ENCODE measurements at places on chromosomes 4 and X.
A peak's percentile ranks its signal among the peaks of the same experiment; 100 is the strongest.

- no peak for DNase-seq
Measured at GRCh38 chrX:68420559-68420958, 12.7 kb downstream of the OPHN1 start.

DNA sequence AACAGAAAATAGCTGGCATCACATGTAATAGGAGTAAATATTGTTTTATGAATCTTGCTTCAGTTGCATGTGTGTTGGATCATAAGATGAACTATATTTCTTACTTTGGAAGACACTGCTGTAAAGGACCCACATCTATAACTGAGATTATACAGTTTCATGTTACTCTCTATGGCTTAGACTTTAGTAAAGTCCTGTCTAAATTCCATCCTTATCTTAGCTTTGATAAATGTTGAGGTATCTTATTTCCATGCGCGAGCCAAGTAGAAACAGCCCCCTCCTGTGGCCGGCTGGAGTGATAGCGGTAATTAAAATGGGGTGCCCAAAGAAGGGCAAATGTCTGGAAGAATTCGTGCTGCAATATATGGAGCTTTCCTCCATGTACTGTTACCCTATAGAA, 43.0 kb downstream of the CCDC158 start:
- no peak for DNase-seq

GRCh38 chr4:102574317-102574716, 73.2 kb downstream of the NFKB1 start:
- DNase-seq: no peak

DNA sequence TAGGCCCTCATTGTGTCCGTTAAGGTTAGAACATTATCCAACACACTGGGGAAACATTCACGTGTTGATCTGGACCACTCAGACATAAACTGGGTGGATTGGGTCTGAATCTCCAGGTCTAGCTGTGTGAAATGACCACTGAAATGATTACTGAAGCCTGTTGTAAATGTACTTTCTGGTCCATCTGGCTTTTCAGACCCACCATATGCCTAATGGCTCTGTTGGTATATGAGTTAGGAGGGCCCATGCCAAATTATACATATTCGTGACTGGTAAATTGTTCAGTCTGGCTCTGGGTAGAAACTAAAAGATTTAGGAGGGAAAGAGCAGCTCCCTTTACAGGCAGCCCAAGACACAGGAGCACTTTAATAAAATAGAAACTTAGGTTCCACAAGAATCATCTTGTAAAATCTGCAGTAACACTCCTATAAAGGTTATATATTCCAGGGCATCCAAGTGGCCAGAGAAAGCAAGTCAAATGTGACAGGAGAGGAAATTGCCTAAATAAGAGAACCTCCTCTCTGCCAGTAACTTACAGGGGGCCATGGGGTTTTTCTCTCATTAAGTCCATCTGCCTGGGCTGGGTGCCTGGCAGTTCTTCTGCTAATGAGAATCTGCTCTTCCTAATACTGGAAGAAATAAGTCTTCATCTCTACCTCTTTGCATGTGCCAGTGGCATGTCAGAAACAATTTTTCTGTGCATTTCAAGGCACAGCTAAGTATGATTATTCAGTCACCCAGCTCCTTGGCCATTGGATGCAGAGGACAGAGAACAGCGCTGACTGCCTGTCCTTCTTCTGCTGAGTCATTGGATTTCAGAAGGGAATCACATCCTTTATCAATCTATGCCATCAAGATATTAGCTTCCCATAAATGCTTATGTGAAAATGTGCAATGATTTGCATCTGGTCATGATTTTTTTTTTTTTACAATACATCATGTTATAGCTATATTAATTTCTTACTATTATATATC, 112.6 kb downstream of the GLRA2 start:
- DNase-seq: no peak

DNA sequence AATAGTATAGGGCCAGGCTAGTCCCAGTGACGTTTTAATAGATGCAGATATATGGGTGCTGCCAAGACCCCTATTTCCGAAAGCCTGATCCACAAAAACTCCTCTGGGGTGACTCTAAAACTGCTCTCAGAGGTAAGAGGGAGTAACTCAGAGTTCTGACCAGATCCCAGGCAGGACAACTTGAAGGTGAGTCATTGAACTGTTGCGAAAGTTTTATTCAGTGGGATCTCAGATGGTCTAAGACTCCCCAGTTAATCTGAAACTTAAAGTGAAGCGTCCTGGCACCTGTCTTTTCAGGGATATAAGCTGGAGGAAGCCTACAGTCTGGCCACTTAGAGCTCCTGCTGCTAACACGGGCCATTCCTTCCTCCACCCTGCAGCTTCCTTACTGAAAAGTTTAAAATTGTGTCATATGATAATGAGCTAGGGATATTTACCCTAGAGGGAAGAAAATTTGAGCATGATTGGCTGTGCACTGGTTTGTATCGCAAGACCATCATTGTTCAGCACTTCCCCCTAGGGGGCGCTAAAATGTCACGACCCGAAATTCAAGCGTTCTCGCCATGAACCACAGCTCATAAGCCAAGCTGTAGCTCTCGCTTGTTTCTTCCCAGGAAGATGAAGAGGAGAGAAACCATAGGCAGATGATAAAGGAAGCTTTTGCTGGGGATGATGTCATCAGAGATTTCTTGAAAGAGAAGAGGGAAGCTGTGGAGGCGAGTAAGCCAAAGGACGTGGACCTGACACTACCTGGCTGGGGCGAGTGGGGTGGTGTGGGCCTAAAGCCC, 19.5 kb downstream of the UTP14A start:
- peak; percentile 74 for DNase-seq

- no peak for DNase-seq
Measured at GRCh38 chr4:8228319-8229250, 29.5 kb downstream of the SH3TC1 start.

- no peak for DNase-seq
Measured at GRCh38 chr4:139740121-139740520, 74.5 kb downstream of the MGST2 start.

- DNase-seq: no peak
Measured at GRCh38 chr4:176558661-176559060, 234.1 kb downstream of the VEGFC start.

DNA sequence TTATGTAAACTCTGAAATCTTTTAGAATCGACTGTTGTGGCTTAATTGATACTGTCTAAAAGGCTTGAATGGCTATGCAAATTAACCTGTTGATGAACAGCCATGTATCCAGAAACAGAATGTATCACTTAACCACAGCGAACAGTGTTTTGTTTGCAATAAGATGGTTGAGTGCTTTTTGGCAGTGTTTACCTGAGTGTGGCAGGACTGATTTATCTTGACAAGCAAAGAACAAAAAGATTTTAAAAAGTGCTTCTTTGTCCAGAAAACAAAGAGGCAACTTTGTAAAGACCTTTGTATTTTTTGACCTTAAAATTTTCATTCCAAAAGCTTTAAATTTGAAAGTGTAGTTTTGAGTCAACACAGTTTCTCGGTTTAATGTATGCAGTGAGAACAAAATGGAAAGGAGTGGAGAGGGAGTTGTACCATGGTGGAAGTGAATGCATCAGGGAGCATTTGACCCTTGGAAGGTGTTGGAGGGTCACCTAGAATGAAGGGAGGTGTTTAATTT, 18.0 kb downstream of the ARHGAP10 start:
- no peak for DNase-seq

DNA sequence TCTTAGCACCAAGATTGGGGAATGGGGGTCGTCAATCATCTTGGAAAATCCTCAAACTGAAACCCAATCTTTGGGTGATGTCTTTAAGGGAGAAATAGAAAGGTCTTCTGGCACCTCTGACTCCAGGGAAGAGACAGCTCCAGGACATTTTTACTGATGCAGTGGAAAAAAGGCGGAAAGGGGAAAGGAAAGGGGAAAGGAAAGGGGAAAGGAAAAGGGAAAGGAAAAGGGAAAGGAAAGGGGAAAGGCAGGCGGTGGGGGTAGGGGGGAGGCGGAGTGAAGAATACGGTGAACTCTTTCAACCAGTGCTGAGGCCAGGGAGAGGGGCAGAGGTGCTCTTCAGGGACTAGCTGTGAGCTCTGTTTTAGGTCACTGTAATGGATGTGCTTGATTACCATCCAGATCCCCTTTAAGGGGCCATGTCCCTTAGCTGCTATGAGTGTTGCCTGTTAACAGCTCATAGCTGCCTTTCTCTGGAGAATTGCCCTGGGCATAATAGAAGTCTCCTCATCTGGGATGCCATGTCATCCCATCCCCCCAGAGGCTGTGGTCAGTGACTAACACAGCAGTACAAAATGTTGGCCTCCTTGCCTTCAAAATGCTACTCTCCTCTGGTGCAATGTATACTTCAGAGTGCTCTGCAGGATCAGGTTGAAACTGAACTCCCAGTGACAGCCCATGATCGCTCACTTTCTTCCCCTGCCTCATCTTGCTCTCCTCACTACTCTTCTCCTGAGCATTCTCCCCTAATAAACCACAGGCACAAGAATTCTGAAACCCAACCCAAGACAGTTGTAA, 92.4 kb upstream of the AP1S2 start:
- DNase-seq: no peak

DNA sequence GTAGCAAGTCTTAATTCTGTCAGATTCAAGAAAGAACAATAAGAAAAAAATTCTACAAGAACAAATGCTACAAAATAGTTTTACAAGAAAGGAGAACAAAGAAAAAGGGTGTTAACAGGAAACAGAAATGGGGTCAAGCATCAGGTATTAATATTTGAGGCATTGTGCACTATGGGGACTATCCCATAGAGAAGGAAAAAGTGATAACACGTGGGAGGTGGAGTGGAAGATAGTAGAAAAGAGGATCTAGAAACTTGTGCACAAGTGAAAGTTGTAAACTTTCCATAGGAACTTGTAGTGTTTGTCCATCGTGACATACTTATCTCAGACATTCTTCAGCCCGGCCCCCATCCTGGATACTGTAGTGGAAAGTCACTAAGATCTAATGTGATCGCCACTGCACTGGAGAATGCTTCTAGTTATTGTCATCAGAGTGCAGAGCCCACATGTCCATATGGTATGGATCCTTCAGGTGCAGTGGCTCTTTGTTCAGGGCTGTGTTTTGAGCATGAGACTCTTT, 15.4 kb upstream of the NFXL1 start:
- no peak for DNase-seq

GRCh38 chr4:132818091-132818490, 331.0 kb upstream of the PCDH10 start:
- DNase-seq: no peak

DNA sequence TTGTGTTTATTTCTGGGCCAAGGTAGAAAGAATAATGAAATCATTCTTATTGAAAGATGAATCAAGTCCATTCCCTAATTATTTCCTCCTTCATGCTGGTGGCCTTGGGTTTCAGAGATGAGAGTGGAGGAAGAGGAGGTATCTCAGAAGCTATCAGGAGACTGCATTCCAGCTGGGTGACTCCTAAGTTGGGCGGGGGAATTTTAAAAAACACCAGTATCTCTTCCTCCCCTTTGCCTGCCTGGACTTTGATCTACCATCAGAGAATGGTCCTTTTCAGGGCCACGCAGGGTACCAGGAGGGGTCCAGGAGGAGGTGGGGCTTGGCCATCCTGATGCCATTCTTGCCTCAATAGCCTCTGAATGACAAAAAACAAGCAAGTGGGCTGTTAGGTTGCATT, 104.4 kb downstream of the ASMT start:
- no peak for DNase-seq

DNA sequence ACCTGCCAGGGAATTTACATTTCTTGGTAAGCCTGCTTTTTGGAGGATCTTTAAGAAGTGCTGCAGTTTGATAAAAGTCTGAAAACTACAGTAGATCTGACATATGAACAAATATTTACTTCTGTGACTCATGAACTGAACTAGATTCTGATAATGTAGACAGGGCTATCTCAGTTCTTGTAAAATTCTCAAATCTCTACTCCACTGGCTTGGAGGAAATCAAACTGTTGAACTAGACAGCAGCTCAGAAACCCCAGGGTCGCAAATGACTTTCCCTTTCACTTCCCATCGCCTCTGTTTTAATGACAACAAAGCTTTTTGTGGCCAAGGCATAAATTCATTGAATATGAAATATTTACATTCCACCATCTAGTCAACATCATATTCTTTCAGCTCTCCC, 15.4 kb upstream of the OCIAD1 start:
- no peak for DNase-seq

DNA sequence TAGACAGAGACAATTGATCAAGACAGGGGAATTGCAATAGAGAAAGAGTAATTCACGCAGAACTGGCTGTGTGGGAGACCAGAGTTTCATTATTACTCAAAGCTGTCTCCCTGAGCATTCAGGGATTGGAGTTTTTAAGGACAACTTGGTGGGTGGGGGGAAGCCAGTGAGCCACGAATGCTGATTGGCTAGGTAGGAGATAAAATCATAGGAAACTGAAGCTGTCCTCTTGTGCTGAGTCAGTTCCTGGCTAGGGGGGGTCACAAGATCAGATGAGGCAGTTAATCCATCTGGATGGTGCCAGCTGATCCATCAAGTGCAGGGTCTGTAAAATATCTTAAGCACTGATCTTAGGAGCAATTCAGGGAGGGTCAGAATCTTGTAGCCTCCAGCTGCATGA, 358.6 kb downstream of the GPM6A start:
- DNase-seq: peak; percentile 68

DNA sequence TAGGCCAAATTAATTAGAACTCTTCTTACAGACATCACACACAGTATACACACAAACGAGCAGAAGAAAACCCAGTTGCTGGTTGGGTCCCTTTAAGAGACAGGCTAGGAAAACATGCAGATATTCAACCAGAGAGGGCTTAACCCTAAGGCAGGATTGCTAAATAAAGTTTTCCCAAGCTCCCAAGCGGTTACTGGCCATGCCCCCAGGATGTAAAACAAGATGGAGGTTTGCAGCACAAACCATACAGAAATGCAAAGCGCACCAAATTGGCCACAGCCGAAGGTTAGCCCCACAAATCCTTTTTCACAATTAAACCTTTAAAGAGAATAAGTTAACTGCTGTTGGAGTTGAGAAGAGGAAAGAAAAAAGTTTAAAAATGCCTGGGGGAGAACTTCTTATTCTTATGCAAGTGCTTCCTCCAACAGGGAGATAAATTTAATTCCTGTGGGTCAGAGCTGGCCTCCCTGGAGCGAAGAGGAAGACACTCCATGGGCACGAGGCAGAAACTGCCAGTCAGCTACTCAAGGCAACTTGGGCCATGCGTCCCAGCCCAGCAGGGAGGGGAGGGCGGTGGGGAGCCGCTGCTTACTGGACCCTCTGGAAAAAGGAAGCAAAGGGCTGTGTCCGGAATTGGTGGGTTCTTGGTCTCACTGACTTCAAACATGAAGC, 167.6 kb upstream of the ARSJ start:
- no peak for DNase-seq

GRCh38 chr4:138981930-138982390, 33.6 kb upstream of the NOCT start:
- no peak for DNase-seq

- no peak for DNase-seq
Measured at GRCh38 chr4:160009656-160010493, 907.0 kb downstream of the RAPGEF2 start.

DNA sequence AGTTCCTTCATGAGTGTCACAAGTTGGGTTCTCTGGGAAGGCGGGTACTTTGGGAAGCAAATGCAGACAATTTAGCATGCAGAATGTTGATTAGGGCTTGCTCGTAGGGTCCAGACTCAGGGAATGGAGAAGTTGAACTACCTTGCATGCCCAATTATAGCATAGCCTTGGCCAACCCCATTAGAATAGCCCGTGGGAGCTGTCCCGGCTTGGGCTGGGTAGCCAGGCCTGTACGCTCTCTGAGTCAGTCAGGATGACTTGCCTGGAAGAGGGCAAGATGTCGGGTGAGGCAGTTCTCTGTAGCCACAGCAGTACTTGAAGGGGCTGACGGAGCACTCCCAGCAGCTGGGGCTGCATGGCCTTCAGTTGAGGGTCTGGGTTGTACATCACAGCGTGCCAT, 19.5 kb downstream of the KIAA0232 start:
- no peak for DNase-seq

Data from NCI-H524 (cell line).